ENCODE measurements at places on chromosomes 1 and 21.

- ATAC-seq, result no peak
These were observed 16.0 kb downstream of the ZBTB17 start for GRCh38 chr1:15959827-15960446.

GRCh38 chr1:164524810-164525209 is 34.2 kb upstream of the PBX1 start:
- no peak for ATAC-seq

DNA sequence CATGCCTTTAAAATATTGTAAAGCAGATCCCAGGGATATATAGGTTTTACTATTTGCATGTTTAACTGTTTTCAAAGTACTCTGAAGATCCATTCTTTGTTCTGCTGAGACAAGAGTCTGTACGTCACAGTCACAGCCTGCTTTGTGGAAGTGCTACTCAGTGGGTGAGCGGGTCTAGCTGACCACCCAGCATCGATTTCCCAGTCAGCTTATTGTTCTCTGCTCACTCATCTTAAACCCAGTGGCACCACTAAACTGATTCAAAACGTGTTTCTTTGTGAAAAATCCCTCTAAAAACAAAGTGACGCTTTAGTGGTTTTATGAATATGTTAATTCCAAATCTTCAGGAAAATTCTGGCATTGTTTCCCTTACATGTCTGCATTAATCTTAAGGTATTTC is 12.4 kb downstream of the PLPP3 start:
- no peak for ATAC-seq

DNA sequence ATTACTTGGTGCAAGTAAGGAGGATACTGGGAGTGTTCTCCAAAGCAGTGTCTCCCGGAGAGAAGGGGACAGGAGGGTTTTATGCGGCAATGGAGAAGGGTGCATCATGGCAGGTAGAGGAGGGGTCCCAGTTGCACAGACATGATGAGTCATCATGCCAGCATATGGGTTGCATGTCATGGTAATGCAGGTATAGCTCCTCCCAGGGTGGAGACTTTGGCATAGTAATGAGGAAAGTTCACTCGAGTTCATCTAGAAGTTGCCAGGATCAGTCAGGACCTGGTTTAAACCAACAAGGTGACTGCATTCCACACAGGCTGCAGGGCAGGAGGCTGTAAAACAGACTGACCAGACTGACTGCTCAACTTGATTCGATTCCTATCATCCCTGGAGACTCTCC is 355.7 kb upstream of the DUSP10 start:
- ATAC-seq, result peak; percentile 93

Data from esophagus mucosa (tissue), 1 donor.